ENCODE measurements at places on chromosomes 3 and 15.

DNA sequence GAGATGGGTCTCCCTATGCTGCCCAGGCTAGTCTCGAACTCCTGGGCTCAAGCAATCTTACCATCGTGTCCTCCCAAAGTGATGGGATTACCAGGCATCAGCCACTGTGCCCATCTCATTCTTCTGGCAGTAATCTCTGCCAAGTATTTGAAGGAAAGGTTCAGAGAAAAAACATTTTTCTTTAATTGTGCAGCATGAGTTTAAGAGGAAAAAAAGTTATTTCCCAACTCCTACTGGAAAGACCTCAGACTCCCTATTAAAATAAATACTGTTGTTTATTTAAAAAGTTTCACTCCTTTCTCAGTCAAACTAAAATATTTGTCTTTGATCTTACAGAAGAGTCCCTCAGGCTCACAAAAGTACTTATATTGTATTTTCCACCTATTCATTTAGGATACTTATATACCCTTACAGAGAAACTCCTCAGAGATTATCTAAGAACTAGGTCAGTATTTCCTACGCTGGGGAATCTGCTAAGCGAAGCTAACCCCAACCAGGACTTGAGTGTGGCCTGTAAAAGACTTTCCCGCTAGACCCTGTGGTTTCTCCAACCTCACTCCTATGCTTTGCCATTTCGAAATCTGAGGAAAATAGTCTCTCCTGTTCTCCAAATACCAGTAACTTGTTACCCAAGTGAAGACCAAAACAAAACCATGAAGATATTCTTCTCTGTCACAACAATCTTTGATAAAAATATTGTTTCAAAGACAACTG, 28.7 kb downstream of the WWTR1 start:
- no peaks in the 10 kb centered on the region for H3K4me1 ChIP-seq
- H3K27ac ChIP-seq: no peak overlapping the region
- no peaks in the 10 kb centered on the region for H3K36me3 ChIP-seq
- H3K4me3 ChIP-seq: no peak overlapping the region

- no peak for DNase-seq
- no peaks in the 10 kb centered on the region for H3K27me3 ChIP-seq
- peaks cover 24% of the 10 kb centered on the region for H3K4me1 ChIP-seq
- H3K4me3 ChIP-seq: no peak overlapping the region
- H3K36me3 ChIP-seq: peaks cover 43% of the 10 kb centered on the region
Observed at GRCh38 chr3:186964071-186964470, 33.7 kb downstream of the ST6GAL1 start.

DNA sequence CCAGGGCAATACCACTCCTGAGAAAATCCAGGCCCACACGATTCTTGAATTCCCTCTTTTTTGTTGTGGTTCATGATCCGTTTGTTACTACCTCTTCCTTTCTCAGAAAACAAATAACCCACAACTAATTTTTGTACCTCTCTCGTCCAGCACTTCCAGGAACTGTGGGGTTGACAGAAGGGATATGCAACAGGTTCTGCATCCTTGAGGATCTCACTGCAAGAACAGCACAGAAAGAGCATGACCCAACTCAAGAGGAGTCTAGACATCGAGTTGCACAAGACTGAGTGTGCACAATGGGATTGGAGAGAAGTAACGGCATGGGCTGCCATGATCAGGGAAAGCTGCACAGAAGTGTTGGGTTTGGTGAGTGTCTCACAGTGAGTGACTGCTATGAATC, 533.3 kb downstream of the SOX2 start:
- no peak overlapping the region for H3K4me3 ChIP-seq
- DNase-seq: no peak
- H3K27me3 ChIP-seq: no peaks in the 10 kb centered on the region

DNA sequence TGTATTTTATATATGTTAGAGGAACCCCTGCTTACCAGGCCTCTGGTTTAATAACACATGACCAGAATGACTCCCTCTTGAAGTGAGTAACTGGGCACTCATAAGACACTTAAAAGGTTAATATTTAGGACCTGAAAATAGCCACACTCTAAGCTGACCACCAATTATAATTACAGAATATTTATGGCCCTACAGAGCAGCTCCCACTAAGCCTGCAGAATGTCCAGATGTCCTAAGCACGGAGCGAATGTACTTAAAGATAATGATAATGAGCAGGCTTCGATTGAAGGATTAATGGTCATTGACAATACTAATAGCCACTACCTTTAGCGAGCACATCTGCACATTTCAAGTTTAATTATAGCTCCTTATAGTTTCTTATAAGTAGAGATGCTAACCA, 22.8 kb upstream of the KCTD6 start:
- no peak for DNase-seq
- no peaks in the 10 kb centered on the region for H3K36me3 ChIP-seq
- peaks cover 21% of the 10 kb centered on the region for H3K4me1 ChIP-seq
- peaks cover 7% of the 10 kb centered on the region for H3K27me3 ChIP-seq
- H3K27ac ChIP-seq: no peak overlapping the region

DNA sequence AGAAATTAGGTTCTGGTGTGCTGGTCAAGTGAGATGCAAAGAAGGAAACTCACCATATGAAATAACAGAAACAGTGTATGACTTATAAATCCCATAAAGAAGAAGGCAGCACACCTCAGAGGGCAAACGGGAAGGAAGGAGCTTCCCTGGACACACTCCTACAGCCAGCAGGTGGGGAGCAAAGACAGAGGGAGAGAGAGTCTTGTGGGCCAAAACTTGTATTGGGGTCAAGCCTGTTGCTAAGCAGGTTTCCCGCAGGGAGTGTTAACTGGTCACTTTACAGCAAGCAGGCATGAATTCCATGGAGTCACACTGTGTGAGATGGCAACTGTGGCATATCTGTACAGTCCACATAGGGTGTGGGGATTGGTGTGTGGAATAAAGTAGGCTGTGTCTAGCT, 222.9 kb upstream of the NDN start:
- H3K4me3 ChIP-seq: no peak overlapping the region
- no peaks in the 10 kb centered on the region for H3K27me3 ChIP-seq
- no peaks in the 10 kb centered on the region for H3K36me3 ChIP-seq
- H3K27ac ChIP-seq: no peak overlapping the region
- H3K4me1 ChIP-seq: no peaks in the 10 kb centered on the region

DNA sequence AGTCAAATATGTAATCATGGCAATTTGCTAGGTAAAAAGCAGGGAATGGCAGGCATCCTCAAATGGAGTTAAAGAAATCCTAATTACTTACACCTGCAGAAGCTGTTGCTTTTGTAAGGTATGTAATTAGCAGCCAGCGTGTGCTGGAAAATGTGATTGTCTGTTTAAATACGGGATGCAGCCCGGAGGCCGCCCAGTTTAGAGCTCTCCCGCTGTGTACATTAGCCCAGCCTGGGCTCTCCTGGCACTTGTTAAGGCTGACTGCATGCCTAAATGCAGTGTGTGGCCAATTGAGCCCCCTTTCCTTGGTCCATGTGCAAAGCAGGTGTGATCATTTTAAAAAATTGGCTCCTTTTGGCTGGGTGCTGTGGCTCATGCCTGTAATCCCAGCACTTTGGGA, 9.0 kb downstream of the DPH3 start:
- H3K27ac ChIP-seq: no peak overlapping the region
- peaks cover 20% of the 10 kb centered on the region for H3K4me1 ChIP-seq
- no peaks in the 10 kb centered on the region for H3K27me3 ChIP-seq
- no peak for DNase-seq
- no peak overlapping the region for H3K4me3 ChIP-seq
- peaks cover 10% of the 10 kb centered on the region for H3K36me3 ChIP-seq

- peaks cover 10% of the 10 kb centered on the region for H3K27me3 ChIP-seq
- H3K27ac ChIP-seq: no peak overlapping the region
- no peak overlapping the region for H3K4me3 ChIP-seq
- DNase-seq: no peak
- H3K36me3 ChIP-seq: no peaks in the 10 kb centered on the region
Observed at GRCh38 chr3:129007792-129008191, 6.7 kb downstream of the EFCC1 start.

Data from activated CD8-positive, alpha-beta T cell treated with anti-CD3 and anti-CD28 coated beads, Interleukin-2, amount 10 ng/mL, durations not matched to agents 7 days and 5 days (primary cell).